ENCODE measurements at places on chromosomes 3 and 15. TPM values are rescaled to one million over a fixed set of nuclear protein-coding genes. Genes with fewer than 3 reads are reported as not detected.

XRN1 gene
- 7.8 TPM for total RNA-seq

DLEC1 gene
- total RNA-seq, result not detected

ATP13A5 gene
- not detected for total RNA-seq

MITF gene
- total RNA-seq, result 1.3 TPM

GOLGA6A gene
- not detected for total RNA-seq

All from hair follicular keratinocyte (primary cell).